Activated T-cell treated with anti-CD3 and anti-CD28 coated beads for 1 hour (primary cell): ENCODE measurements at places on chromosomes 7 and 10.

- DNase-seq, result no peak
Observed at GRCh38 chr10:44978570-44979280, at the start of gene DEPP1. Gene DEPP1, minus strand, starts transcription at chr10:44978809. Its CDS starts 779 bp downstream, at chr10:44978030.

- no peak for DNase-seq
Observed at GRCh38 chr10:95401704-95402469, 111.1 kb upstream of the PDLIM1 start.

DNA sequence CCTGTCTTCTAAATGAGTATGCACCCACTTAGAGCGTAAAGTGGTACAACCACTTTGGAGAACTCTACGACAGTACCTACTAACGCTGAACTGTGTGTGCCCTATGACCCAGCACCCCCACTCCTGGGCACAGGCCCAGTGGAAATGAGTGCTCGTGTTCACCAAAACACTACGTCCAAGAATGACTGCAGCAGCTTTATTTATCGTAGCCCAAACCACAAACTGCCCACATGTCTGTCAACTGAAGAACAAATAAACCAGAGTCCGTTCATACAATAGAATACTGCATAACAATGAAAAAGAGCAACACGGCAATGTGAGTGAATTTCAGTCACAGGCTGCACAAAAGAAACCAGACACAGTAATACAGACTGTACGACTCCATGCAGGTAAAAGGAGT lies 35.4 kb downstream of the TLL2 start:
- no peak for DNase-seq

DNA sequence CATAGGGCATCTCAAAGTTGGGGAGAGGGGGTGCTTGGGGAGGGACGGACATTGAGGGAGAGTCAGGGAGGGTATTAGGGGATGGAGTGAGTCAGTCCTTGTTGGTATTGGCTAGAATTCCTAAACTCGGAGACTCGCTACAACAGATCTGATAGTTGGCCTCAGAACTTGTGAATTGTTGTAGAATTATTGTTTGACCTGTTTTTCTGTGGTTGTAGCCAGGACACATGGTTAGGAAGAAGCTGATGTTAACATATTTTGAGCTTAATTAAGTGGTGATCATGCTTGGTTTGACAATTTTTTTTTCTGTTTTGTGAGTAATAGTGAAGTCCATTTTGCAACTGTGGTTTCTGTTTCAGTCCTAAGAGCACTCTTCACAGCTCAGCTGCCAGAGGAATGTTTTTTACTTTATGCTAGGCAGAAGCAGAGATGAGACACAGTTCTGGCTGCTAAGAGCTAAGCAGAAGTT lies 1190.3 kb upstream of the C7orf33 start:
- no peak for DNase-seq

GRCh38 chr7:47414342-47415317 lies 167.3 kb downstream of the TNS3 start:
- DNase-seq, result no peak

GRCh38 chr10:91575044-91575610 lies 57.7 kb downstream of the PPP1R3C start:
- DNase-seq, result no peak

DNA sequence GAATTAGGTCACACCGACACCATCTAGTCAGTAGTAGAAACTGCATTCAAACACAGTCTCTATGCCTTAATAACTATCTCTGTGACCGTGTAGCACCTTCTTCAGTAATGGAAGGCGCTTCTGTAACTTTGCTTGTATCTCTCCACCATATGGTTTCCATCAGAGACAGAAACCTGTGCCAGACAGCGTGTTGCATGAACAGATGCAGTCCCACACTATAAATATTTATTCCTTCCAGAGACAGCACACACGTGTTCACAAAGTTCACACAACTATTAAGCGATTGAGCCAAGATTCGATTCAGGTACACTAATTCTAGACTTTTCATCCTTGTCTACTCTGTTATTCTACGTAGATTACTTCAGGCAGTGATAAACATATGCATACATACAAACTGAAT lies 873.9 kb upstream of the MBL2 start:
- DNase-seq, result no peak

- DNase-seq, result no peak
Observed at GRCh38 chr10:99422529-99423096, 7.8 kb downstream of the GOT1 start.

DNA sequence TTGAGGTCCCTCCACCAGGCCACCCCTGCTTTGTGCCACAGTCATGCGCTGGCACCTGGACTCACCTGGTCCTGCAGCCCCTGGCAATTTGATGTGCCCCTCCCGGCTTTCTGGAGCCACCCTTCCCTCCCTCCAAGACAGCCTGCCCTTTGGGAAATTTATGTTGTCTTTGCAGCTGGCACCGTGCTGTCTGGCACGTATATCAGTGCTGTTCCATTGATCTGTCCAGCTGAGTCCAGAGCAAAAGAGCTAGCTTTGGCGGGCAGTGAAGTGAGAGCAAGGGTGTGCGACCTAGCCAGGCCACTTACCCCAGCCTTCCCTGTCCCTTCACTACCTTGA lies 5.7 kb downstream of the RARRES2 start:
- no peak for DNase-seq

- DNase-seq, result no peak
Observed at GRCh38 chr7:133662830-133663229, 410.0 kb downstream of the EXOC4 start.

GRCh38 chr10:128701837-128702236 lies 575.6 kb upstream of the MKI67 start:
- no peak for DNase-seq

- no peak for DNase-seq
Observed at GRCh38 chr7:133571076-133571475, 318.2 kb downstream of the EXOC4 start.

DNA sequence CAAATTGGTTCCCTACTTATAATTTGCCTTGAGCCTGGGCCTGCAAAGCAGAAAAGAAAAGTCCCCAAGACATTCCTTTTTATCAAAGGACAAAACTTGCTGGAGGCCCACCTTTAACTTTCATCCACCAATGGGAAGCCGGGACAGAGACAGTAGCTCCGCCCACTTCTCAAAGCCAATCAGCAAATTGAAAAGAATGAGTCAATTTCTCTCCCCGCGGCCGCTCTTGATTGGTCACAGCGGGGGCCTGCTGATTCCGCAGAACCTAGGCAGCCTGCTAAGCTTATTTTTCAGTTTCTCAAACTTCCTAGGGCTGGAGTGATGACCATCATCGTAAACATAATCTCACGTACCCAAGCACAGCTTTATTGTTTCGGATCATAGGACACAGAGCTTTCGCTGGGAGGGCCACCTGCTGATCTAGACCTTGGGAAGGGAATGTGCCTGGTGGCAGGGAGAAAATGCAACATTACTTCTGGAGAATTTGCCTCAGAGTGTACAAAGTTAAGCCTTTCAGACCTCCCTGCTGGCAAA lies at the start of gene SLC13A4:
TSS of gene SLC13A4 (minus strand) at position 51 of the 534 bp plus-strand sequence. CDS start 690 bp downstream, outside the sequence.
- no peak for DNase-seq
